ENCODE measurements at places on chromosomes 7 and 10.

GRCh38 chr7:135147341-135147898, 452 bp upstream of the TMEM140 start:
- no peak for DNase-seq

- no peak for DNase-seq
Measured at GRCh38 chr7:139669106-139670061, 108.4 kb downstream of the HIPK2 start.

GRCh38 chr7:124856299-124856888, 73.2 kb downstream of the POT1 start:
- peak; percentile 6 for DNase-seq

DNA sequence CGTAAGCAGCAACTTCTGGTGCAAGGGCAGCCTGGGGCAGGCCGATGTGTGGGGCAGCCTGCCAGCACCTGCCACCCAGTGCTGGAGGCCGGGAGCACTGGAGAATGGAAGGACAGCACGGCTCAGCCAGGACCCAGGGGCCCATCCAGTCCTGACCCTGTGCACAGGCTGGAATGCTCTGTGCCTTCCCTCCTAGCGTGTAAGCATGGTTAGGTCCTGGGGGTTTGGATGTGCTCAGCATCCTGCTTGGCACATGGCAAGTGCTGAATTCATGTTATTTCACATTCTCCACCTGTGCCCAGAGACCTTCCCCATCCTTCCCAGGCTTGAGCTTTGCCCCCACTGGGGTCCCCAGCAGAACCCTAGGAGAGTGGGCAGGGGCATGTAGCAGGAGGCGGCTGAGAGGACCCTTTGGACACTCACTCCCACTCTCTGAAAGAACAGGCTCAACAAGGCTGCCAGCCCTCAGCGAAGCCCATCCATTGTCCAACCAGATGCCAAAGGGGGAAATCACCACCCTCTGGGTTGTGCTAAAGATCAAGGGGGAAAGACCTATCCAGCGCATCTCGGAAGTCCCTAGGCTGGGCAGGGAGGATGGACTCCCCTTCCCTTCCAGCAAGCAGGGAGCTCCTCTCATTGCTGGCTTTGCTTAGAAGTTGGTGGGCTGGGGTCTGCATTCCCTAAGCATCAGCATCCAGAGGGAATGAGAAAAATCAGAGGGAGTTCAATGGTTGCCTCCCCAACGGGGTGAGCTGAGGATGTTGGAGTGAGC, 29.7 kb downstream of the ANXA8 start:
- DNase-seq = no peak

- DNase-seq = no peak
Measured at GRCh38 chr10:23367896-23368595, 23.4 kb upstream of the C10orf67 start.

GRCh38 chr10:71467569-71468362, 71.0 kb downstream of the CDH23 start:
- no peak for DNase-seq

GRCh38 chr7:108203537-108203936, 73.4 kb upstream of the LAMB4 start:
- DNase-seq = no peak

- DNase-seq = no peak
Measured at GRCh38 chr10:5951167-5951711, 26.1 kb downstream of the IL15RA start.

- DNase-seq = no peak
Measured at GRCh38 chr7:95621404-95621803, 25.1 kb upstream of the PDK4 start.

Measured in forelimb muscle (tissue), 1 donor.